D341Med (cell line): ENCODE measurements at places on chromosomes 3 and 15.

- no peak for DNase-seq
Observed at GRCh38 chr3:52228751-52229291, 3.4 kb upstream of the TLR9 start.

DNA sequence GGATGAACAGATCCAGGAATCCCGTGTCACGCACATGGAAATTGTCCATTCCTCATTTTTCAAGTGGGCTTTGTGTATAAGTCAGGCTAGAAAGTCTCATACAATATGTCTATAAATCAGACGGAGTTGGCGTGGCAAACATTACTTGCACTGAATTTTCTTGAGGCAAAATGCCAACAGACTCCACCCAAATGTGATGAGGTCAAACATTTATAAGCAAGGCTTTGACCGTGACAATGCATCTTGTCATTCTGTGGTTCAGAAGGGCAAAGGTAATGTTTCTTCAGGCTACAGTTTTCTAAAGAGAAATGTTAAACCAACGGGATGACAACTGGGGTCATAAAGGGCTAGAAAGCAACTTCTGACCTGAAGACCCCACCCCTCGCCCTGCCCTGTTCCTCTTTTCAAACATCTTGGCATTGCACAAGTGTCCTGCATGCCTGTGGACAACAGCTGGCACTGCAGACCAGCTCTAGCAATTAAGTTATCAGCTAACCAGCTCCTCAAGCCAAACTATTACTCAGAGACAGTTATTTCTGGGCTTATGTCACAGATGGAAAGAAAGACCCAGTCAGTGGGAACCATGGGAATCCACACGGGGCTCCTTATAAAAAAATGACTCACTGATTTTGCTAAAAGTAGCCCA, 36.5 kb upstream of the SPTBN5 start:
- no peak for DNase-seq

DNA sequence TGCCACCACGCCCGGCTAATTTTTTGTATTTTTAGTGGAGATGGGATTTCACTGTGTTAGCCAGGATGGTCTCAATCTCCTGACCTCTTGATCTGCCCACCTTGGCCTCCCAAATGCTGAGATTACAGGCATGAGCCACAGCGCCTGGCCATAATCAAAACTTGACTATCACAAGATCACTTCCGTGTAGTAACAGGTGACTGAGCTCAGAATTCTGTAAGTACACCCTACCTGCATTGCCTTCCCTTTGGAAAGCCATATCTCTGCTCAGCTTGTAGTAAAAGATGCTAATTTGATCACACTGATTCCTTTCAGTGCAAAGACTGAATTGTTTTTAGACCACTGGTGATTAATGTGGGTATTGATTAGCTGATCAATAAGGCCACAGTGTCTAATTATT, 167.1 kb downstream of the SHOX2 start:
- no peak for DNase-seq

GRCh38 chr15:92393980-92394308, 263 bp downstream of the ST8SIA2 start:
- DNase-seq = no peak

- DNase-seq = no peak
Observed at GRCh38 chr3:72169561-72170472, 384.9 kb upstream of the PROK2 start.

GRCh38 chr3:157282261-157283191, 122.6 kb upstream of the CCNL1 start:
- no peak for DNase-seq

GRCh38 chr3:30535525-30535924, 70.9 kb upstream of the TGFBR2 start:
- no peak for DNase-seq

DNA sequence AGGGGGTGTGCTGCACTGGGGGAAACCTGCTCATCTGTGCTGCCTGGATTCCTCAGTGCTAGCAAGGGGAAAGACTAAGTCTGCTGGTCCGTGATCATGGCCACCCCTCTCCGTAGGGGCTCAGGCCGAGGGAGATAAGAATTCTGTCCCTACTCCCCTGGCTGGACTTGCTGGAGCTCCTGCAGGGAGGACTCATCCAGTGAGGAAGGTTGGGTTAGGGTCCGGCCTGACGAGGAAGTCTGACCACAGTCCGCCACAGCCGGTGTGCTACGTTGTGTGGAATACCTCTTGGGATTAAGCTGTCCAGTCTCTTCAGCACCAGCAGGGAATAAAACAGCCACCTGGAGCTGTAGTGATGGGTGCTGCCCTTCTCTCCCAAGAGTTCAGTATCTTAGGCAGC, 1309.1 kb upstream of the CADM2 start:
- DNase-seq = peak; percentile 3

- no peak for DNase-seq
Observed at GRCh38 chr3:132987396-132987795, 50.8 kb upstream of the TMEM108 start.

- no peak for DNase-seq
Observed at GRCh38 chr15:45134682-45135604, 5.1 kb downstream of the DUOX1 start.

DNA sequence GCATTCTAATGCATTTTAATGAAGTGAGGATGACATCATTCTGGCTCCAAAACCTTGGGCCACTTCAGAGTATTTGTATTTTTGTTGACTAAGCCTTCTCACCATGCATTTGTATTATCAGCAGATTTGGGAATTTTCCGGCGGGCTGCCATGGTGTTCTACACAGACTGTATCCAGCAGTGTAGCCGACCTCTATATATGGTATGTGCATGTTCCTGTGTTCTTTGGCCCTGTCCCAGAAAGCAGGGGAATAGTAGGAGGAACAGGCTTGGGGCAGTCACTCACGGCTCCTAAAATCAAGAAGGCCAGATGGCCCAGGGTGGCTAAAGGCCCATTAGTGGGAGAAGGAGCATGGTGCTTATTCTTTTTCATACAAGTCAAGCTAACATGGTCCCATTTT, 80.5 kb downstream of the USF3 start:
- no peak for DNase-seq

- peak; percentile 54 for DNase-seq
Observed at GRCh38 chr15:98548139-98548971, 100.0 kb upstream of the IGF1R start.

DNA sequence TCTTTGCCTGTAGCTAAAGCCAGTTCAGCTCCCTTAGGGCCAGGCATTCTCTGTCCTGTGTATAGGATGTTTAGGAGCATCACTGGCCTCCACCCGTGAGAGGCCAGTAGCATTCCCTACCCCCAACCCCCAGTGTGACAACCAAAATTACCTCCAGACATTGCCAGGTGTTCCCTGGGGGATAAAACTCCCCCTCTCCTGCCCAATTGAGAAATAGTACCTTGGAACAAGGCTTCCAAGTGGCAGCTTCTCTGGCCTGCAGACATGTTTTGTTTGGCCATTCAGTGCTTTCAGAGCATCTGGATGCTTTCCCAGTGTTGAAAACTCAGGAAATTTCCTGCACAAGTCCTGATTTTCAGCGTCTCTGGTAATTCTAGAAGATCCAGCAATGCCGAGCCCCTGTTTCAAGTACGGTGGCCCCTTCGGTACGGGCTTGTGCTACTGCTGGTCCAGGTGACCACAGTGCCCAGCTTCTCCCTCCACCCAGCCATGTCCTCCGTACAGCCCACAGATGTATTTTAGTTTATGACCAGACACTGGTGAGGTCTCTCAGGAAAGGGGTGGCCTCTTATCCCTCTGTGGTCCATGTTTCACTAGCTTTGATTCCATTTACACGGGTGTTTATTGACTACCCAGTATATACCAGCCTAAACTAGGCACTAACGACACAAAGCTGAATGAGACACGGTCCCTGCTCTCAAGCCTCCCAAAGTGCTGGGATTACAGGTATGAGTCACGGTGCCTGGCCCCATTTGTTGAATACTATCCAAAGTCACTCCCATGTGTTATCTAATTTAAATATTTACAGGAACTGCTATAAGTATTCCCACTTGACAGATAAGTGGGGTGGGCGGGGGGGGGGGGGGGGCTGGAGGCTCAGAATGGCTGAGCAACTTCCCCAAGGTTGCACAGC, 125.4 kb upstream of the RAD18 start:
- DNase-seq = no peak

- DNase-seq = no peak
Observed at GRCh38 chr15:63595688-63596087, 1.5 kb upstream of the FBXL22 start.

GRCh38 chr15:88618686-88619085, 2.5 kb upstream of the AEN start:
- DNase-seq = no peak

- DNase-seq = peak; percentile 27
Observed at GRCh38 chr15:75182187-75183131, 19.2 kb upstream of the C15orf39 start.

DNA sequence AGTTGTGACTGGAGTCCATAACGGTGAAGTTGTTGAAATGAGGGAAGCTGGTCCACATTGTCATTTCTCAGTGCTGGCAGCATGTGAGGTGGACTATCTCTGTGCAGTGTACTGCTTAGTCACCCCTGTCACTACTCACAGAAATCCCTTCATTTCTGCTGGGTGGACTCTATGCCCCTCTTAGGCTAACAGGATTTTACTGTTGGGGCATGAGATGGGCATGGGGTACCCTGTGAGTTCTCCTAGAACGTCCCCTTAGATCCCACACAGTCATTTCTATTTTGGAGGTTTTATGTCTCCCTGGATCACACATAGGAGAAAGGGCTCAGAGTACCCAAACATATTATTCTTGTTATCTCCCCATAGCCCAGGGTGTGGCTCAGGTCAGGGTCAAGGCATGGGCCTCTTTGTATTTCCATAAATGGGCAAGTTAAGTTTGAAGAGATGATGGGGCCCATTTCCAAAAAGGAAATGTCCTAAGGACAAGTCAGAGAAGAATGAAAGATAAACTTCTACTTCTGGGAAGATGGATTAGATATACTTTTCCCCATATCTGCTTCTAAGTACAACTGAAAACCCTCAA, 15.2 kb downstream of the P2RY1 start:
- no peak for DNase-seq

DNA sequence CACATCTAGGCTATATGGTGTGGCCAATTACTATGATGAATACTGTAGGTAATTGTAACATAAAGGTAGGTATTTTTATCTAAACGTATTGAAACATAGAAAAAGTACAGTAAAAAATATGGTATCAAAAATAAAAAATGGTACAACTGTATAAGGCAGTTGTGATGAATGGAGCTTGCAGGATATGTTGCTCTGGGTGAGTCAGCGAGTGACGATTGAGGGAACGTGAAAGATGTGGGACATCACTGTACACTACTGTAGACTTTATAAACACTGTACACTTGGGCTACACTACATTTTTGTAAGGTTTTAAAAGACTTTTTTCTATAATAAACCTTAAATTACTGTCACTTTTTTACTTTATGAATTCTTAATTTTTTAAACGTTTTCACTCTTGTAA, 10.3 kb downstream of the CTNNB1 start:
- DNase-seq = no peak

DNA sequence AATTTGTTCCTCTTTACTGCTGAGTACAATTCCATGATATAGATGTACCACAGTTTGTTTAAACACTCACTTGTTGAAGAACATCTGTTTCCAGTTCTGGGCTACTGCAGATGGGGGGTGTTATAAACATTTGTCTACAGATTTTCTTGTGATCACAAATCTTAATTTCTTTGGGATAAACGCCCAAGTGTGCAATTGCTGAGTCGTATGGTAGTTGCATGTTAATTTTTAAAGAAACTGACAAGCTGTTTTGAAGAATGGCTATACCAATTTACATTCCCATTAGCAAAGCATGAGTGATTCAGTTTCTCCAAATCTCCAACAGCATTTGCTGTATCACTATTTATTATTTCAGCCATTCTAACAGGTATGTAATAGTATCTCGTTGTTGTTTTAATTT, 242.0 kb upstream of the MRPL3 start:
- no peak for DNase-seq

- no peak for DNase-seq
Observed at GRCh38 chr15:58453931-58454793, 22.4 kb downstream of the LIPC start.

DNA sequence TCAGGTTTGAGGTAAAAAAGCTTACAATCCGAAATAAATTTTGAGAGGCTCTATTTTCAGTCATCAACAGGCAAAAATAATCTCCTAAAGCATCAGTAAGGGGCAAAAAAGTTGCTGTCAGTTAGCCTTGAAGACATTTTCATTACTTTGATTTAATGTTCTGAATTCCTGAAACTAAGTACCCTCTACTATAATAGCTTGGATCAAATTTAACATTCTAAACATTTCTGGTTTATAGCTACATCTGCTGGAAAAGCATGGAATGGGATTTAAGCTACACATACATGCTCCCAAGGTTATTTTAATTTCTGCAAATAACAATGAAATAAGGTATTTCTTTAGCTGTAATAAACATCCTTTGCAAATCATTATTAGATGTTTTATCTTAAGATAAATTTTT, 245.4 kb downstream of the ULK4 start:
- no peak for DNase-seq
